ENCODE measurements at places on chromosomes 11 and 22.
A peak's percentile ranks its signal among the peaks of the same experiment; 100 is the strongest.

GRCh38 chr11:119496469-119496868 lies 73.5 kb upstream of the THY1 start:
- no peak for DNase-seq

GRCh38 chr22:24969560-24970301 lies 17.2 kb downstream of the KIAA1671 start:
- peak; percentile 78 for DNase-seq

- no peak for DNase-seq
These were observed 535.1 kb downstream of the TMEM135 start for GRCh38 chr11:87572881-87573280.

DNA sequence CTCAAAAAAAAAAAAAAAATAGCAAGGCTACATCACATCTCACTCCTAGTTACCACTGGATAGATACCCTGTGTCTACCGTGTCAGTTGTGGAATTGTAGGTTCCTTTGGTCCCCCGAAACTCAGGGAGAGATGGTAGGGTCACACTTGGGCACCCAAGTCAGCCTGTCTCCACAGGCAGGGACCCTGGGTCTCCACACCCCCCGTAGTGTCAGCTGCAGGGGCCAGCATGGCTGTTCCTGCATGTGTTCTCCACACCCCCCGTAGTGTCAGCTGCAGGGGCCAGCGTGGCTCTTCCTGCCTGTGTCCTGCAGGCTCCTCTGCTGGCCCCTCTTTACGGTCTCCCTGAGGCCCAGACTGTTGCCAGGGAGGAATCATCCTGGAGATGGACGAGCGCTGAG lies 282.1 kb downstream of the BRD1 start:
- DNase-seq = no peak

DNA sequence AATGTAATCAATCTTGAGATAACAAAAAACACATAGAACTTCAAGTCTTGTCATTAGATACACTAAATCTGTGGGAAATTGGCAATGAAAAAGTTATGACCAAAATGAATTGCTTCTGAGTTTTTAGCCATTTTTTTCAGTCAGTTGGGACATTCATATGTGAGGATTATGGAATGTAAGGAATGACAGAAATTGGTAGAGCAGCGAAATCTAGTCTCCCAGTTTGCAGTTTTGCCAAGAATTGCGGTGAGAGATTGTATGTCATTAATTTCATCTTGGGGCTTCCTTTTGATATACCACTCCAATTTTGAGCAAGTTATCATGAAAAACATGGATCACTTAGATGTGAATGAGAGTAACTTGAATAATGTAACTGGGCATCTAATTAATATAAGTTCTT lies 49.9 kb downstream of the SIK2 start:
- no peak for DNase-seq

DNA sequence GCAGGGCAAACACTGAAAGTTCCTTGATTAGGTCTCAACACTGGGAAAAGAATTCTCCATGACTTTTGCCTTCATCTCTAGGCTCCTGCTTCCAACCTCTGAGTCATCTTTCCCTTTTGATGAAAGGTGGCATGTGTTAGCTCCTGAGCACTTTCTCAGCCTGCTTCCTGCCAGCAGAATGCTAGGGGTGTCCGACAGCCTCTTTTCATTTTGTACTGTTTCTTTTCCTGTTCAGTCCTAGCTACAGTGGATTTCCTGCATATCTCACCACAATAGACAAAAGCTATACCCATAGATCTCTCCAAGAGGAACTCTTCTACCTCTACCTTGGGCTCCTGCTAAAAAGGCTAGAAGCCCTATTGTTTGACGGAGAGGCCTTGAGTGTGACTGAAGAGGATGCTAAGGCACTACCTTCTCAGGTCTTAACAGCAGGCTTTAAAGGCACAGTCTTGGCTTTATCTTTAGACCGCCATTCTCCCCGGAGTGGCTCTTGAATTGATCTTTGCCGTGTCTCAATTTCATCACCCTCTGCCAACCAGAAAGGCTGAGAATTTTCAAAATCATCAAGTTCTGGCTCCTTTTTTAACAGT lies 145.5 kb downstream of the RBFOX2 start:
- peak; percentile 45 for DNase-seq

- DNase-seq = no peak
These were observed 89.0 kb upstream of the OR4B1 start for GRCh38 chr11:48127521-48128183.

DNA sequence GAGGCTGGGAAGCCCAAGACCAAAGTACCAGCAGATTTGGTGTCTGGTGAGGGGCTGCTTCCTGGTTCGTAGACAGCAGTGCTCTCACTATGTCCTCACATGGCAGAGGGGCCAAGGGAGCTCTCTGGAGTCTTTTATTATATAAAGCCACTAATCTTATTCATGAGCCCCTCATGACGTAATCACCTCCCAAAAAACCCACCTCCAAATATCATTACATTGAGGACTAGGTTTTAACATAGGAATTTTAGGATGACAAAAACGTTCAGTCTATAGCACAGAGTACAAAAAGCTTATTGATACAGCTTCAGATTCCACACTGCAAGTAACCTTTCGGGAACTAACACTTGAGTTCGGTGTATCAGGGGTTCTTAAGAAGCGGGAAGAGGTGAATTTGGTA lies 4.1 kb upstream of the MS4A18 start:
- DNase-seq = no peak

DNA sequence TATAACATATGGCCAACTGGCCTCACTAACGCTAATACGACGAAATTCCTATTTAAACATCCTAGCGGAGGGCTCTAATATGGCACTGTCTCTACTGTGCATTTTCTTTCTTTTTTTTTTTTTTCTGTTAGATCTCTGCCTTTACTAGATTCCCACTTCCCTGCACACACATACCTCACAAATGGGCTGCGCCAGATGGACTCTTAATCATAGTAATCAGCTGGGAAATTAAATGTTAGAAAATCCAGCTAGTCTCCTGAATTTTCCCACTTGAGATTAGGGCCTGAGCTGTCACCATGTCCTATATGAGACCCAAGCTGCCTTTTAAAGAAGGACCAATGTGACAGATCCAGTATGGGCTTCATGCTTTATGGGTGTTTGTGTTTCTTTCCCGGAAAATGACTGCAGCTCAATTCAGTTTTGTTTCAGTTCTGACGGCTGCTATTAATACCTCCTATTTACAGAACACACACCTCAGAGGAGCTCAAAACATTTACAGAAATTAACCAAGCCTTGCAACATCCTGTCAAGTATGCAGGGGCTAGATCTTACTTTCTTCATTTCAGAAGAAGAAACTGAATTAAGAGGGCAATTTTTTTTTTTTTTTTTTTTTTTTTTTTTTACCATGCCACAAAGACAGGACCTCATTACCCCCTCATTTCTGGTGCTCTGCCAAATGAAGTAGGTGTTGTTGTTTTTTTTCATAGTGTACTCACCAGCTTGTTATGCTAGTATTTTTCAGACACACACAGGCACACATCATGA lies 49.8 kb upstream of the BLID start:
- no peak for DNase-seq

- DNase-seq = no peak
These were observed 148.6 kb downstream of the LDLRAD3 start for GRCh38 chr11:36092314-36093030.

DNA sequence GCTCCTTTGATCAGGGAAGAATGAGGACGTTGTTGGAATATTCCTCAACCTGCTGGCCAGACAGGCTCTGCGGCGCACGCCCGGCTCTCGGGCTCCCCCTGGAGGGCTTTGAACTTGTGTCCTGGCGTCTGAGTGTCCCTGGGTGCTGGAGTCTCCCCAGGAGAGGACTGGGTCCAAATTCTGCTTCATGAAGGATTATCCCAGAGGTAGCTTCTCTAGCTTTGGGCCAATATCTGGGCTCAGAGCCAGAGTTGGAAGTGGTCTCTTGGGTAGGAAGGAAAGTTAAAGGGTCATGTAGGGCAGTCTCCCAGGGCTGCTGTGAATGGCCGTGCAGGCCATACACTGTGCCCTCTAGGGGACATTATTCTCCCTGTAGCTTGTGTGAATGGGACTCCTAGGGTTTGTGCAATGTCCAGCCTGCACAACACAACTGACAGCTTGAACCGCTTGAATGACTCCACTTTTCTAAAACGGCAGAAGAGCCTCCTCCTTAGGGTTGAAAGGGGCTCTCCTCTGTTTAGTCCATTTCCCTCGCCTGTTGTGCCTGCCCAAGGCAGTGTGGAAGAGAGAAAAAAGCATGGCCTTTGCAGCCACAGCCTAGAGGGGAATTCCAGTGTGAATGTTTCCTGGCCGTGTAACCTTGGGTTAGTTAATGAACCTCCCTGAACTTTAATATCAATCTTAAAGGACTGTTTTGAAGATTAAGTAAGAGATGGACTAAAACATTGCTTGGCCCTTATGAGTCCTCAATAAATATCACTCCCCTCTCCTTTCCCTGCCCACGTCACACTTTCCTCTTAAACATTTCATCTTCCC lies 111.2 kb upstream of the THY1 start:
- DNase-seq = peak; percentile 53

DNA sequence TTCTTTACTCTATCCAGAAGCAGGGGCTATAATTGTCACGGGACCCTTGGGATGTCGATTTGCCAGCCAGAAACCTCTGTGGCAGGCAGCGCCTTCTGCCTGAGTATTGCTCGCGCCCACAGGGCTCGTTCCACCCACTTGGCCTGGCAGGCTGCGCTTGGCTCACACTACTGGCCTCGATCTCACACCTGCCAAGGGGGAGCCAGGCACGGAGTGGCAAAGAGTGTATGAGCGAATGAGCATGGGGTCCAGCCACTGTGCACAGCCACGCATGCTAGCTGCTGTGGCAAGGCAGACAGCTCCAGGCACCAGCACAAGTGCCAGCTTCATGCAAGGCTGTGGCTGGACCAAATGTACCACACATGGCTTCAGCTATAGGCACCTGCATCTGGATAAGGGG lies 599.8 kb downstream of the DLG2 start:
- no peak for DNase-seq

DNA sequence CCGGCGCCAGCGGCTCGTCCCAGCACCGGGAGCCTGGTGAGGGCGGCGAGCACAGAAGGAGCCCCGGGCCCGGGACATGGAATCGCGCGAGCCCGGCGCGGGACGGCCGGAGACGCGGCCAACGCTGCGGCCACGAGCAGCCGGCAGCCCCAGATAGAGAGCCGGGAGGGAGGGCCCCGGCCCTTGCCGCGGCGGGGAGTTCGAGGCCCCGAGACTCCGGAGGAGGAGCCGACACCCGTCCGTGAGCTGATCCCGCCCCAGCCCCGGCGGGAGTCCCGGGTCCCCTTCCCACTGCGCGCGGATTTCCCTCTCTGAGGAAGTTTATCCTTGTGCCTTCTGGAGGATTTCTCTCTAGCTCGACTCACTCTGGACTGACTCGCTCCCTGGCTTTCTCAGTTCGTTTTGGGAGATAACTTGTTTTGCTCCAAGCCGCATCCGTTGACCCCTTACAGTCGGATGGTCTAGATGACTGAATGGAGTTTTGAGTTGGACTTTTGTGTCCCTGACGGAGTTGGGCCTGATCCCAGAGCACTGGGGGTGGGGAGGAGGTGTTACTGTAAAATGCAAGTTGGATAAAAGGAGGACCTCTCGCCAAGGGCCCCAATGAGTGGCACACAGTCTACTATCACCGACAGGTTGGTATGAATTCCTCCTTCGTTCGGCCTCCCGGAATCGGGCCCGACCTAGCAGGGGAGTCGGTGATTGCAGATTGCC lies 585 bp downstream of the ARHGEF12 start:
- peak; percentile 45 for DNase-seq

- no peak for DNase-seq
These were observed 788 bp downstream of the KRTAP5-10 start for GRCh38 chr11:71566081-71566620.

GRCh38 chr22:23574877-23575276 lies 5.2 kb downstream of the IGLL1 start:
- no peak for DNase-seq

- peak; percentile 18 for DNase-seq
These were observed 57.4 kb downstream of the IGLL1 start for GRCh38 chr22:23522623-23523251.

- no peak for DNase-seq
These were observed 275.8 kb downstream of the FAT3 start for GRCh38 chr11:92500453-92500852.

GRCh38 chr22:26624803-26625202 lies 3.0 kb downstream of the CRYBA4 start:
- no peak for DNase-seq

GRCh38 chr11:34860518-34860917 lies 55.7 kb downstream of the APIP start:
- DNase-seq = no peak

DNA sequence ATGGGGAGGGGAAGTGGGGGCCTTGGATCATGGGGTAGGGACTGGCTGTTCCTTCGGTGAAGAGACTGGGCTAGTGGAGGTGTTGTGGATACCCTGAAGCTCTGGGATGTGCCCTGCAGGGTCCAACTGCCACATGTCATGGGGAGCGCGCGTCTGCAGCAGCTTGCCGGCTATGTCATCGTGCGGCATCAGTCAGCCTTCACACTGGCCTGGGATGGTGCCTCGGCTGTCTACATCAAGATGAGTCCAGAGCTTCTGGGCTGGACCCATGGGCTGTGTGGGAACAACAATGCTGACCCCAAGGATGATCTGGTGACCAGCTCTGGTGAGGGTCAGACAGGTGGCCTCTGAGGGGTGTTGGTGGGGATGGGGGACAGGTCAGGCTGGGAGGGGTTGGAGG lies 9.9 kb downstream of the OTOG start:
- DNase-seq = no peak

- peak; percentile 53 for DNase-seq
These were observed 13.8 kb downstream of the FLI1 start for GRCh38 chr11:128707681-128708080.

- DNase-seq = no peak
These were observed 1.4 kb upstream of the UVRAG start for GRCh38 chr11:75813622-75814039.

DNA sequence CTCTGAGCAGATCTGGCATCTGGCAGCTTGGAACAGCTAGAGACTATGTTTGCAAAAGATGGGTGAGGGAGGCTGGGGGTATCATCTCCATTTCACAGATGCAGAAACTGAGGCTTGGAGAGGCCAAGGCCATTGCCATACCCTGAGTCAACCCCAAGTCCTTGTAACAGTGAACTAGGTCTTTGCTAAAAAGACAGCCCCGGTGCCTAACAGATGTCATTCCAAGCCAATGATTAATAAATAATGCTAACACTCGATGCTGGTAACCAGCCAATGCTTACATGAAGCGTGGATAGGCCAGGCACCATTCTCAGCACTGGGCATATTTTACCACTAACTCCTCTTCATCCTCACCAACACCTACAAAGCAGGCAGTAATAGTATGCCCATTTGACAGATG lies 164.0 kb downstream of the MN1 start:
- peak; percentile 20 for DNase-seq

DNA sequence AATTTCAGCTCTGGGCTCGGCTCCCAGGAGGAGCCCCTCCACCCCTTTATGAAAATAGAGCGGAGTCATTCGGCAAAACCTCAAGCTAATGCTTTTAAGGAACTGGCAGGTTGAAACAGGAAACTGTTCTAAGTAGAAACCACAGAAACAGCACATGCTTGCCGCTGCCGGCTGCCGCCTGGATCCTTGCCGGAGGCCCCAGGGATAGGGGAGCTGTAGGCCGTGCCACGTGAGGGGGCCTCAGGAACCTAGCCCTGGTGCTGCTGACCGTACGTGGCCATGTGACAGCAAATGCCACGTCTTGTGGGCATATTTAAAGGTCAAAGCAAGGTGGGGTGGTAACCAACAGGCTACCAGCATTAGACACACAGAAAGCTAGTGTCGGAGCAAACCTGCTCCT lies 77.9 kb upstream of the TIMP3 start:
- peak; percentile 96 for DNase-seq
